ENCODE measurements at places on chromosomes 16 and 17.

GRCh38 chr17:42651392-42651791 lies 7.7 kb upstream of the TUBG2 start:
- DNase-seq: no peak

DNA sequence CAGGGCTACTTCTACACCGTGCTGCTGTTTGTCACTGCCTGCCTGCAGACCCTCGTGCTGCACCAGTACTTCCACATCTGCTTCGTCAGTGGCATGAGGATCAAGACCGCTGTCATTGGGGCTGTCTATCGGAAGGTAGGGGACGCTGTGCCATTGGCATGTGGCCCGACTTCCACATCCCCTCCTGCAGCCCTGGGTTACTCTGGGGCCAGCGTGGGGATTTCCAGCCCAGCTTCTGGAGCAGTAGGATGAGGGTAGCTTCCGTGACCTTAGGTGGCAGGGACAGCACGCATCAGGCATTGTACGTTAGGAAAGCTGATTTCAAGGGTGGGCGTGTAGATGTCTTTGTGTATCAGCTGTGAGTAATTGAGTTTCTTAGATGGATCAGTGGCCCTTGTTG lies 96.5 kb downstream of the ABCC1 start:
- DNase-seq: no peak

- no peak for DNase-seq
These were observed 23.7 kb downstream of the SLC43A2 start for GRCh38 chr17:1604831-1605528.

- no peak for DNase-seq
These were observed 40.4 kb upstream of the DNAH9 start for GRCh38 chr17:11557727-11558452.

- DNase-seq: no peak
These were observed 1.0 kb upstream of the SLC38A8 start for GRCh38 chr16:84043486-84044117.

- DNase-seq: no peak
These were observed 410.0 kb upstream of the HSBP1 start for GRCh38 chr16:83397601-83398291.

DNA sequence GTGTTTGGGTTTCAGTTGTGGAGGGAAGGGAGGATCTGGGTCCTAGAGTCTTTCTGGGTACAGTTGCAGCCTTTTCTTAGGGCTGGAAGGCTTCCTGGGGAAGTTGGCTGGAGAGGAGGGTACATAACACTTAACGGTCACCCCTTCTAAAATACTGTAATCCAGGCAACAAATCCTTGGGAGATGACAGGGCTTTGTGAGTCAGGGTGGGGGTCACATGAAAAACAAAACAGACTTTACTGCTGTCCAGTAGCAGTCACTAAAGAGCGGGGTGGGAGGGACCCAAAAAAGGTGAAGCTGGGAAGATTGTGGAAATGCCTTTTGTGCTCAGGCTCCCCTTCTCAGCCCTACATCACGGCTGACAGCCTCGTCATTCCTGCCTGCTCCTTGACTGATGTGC lies 6.3 kb downstream of the SAP30BP start:
- no peak for DNase-seq

GRCh38 chr17:82876602-82877379 lies 37.0 kb upstream of the ZNF750 start:
- peak; percentile 93 for DNase-seq

GRCh38 chr16:83247767-83248372 lies 559.9 kb upstream of the HSBP1 start:
- no peak for DNase-seq

GRCh38 chr16:24075931-24076716 lies 180.0 kb upstream of the CACNG3 start:
- no peak for DNase-seq

GRCh38 chr17:76138896-76139752 lies 1.9 kb downstream of the FOXJ1 start:
- DNase-seq: no peak

- no peak for DNase-seq
These were observed 23.4 kb upstream of the TNRC6C start for GRCh38 chr17:77935121-77935571.

DNA sequence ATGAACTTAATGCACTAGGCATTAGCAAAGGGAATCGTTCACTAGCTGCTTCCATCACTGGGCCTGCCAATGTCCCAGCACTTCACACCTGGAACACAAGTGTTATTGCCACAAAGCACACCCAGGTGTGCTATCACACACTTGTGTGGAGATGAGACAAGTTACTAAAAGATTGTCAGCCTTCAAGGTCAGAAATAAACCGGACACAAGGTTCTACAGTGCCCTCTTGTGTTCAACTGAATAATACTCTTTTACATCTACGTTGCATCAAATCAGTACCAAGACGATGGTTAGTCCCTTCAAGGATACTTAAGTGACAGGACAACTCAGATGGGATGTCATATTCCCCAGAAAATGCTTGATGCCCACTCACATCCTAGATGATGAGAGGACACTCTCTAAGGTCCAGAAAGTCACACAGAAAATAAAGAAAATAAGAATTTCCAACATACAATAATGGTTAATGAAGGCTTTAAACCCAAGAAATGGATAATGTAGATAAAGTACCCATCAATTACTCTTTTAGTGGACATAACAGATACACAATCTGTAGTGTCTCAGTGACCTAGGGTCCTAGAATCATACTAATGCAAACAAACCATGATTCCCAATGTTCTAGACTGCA lies 16.4 kb upstream of the GLG1 start:
- no peak for DNase-seq

DNA sequence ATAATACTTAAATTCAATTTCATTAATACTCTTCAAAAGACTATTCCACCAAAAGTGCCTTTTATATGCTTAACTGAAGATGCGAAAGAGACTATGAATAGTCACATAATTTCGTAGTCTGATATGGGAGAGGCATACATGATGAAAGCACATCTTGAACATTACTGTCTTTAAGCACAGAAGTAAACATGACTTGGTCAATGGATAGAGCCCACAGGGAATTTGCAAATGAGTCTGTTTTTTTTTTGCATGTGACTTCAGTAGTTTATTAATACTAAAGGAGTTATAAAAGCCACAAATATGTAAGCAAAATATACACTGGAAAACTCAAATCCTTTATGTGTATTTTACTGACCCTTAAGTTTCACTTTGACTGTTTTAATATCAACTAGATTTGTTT lies 15.9 kb downstream of the ADPRM start:
- DNase-seq: no peak

DNA sequence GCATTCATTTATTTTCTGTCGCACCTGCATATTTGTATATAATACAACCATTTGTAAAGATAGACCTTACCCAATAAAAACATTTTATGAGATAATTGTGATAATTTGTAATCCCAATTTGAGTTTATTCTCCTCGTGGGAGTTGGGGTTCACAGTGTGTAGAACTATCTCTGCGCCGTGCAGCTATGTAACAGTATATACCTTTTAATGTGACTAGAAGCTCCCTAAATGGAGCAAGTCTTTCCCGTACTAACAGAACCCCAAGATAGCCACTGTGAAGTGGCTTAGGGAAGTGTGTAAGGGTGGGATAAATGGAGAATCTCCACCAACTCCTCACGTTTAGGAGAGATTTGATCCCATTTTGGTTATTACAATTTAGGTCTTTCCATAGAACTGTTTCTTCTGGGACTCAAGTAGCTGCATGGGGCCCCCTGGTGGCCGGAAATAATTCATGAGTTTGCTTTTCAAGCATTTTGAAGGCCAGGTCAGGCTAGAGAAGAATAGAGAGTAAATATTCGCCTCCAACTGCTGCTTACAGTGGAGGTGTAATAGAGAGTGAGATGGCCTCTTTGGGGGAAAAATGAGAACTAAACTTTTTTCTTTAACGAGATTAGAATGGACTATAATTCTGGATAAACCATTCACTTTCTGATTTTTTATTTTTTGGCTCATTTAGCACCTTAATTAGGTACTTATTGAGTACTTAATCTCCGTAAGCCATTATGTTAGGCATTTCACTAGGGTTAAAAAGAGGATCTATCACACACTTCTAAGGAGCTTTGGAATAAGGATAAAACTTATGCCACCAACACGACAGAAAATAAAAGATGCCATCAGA lies 4.5 kb downstream of the TMEM100 start:
- no peak for DNase-seq

DNA sequence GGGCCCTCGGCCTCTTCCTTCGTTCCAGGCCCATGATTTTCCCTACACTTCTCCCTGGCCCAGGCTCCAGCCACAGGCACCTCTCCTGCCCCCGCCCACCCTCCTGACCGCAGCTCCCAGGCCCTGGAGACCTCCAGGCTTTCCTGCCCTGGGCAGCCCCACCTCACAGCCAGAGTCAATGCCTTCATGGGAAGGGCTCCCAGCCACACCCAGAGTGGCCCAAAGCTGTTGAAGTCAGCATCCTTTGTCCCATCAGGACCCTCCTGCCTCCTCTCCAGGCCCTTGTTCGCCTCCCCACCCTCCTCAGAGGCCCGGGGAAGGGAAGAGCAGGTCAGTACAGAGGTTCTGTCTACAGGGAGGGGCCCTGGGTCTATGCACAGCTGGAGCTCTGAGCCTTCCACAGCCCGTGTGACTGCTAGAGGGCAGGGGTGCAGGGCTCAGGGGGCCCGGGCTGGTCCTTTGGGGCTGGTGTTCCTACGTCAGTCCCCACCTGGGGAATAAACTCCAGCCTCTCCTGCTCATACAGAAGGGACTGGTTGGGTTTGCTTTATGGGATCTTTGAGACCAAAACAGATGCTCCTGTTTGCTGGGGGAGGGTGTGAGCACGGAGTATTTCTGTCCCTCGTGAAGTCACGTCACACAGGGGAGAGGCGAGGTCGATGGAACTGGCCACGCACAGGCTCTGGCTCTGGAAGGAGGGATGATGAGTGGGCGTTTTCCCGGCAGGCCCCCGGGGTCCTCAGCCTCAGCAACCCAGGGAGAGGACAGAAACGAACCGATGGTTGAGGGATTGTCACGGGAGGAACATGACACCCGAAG lies 20.3 kb downstream of the TRARG1 start:
- no peak for DNase-seq

GRCh38 chr17:54666559-54666958 lies 234.1 kb upstream of the TOM1L1 start:
- DNase-seq: no peak

- DNase-seq: no peak
These were observed 50.5 kb upstream of the KDM8 start for GRCh38 chr16:27152801-27153200.

- no peak for DNase-seq
These were observed 85.0 kb downstream of the NOG start for GRCh38 chr17:56678249-56679114.

All from cerebellar nuclear complex (tissue), 1 donor.